ENCODE measurements at places on chromosomes 4 and X.
A peak's percentile ranks its signal among the peaks of the same experiment; 100 is the strongest.

DNA sequence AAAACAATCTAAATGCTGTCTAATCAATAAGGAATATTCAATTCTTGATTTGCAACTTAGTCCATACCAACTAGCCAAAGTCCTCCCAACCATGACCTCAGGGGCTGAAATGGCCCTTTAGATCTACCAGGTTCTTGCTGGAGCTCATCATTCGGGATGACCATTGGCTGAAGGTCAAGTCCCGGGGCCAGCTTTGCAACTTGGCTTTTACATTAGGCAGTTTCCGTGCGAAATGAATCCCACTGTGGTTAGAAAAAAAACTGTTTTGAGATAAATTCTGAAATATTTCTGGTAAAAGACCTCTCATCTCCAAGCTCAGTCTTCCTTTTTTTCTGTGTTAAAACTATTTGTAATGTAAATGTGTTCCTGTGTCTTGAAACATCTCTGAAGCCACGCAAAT lies 178.6 kb downstream of the TENM3 start:
- DNase-seq, result no peak

GRCh38 chr4:16292585-16292984 lies 66.3 kb upstream of the TAPT1 start:
- DNase-seq, result no peak

GRCh38 chr4:123616951-123617461 lies 220.4 kb downstream of the SPRY1 start:
- peak; percentile 59 for DNase-seq

DNA sequence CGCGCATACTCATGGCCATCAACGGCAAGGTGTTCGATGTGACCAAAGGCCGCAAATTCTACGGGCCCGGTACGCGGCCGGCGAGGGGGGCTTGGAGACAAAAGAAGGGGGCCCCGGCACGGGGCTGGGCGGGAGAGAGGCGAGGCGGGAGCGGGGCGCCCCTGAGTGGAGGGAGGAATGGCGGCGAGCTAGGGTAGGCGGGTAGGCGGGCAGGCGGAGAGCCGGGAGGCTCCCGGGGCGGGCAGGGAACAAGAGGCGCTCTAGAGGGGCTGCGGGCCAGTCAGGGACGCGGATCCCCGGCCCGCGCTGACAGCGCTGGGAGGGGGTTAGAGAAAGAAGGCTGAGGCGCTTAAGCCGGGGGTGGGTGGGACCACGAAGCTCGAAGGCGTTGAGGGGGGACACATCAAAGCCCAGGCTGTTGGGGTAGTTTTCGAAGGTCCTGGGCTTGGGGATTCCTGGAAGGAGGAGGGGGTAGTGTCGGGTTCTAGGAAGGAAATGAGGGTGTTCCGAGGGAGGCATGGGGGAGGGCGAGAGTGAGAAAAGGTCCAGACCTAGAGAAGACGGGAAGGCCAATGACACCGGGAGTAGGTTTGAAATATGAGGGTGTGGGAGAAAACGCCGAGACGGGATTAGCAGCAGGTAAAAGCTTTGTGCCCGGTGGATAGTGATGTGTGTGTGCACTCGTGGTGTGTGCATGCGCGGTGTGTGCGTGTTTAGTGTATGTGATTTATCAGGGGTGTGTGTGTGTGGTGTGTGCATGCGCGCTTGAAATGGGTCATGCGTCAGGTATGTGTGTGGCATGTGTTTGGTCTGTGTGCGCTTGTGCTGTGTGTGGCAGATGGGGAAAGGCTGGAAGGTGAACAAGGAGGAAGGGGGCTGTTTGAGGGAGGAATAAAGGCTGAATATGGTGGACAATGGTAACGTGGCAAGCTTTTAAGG lies 807 bp downstream of the PGRMC1 start:
- peak; percentile 12 for DNase-seq

- DNase-seq, result no peak
Observed at GRCh38 chr4:89334830-89335229, 27.2 kb upstream of the GPRIN3 start.

DNA sequence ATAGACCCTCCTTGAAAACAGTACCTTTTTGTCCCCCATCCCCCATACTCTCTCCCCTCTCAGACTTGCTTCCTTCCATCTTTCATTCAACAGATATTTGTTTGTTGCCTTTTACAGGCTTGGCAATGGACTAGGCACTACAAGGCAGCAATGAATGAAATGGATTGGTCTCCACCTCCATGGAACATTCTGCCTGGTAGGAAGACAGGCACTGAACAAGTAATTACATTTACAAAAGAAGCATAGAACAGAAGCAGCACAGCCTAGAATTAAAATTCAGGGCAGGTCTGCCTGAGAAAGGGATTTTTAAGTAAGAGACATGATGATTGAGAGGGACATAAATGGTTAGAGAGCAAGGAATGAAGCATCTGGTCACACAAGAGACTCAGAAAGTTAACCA lies 346.1 kb downstream of the GRXCR1 start:
- no peak for DNase-seq

GRCh38 chrX:32501606-32502005 lies 709.7 kb downstream of the DMD start:
- no peak for DNase-seq

- no peak for DNase-seq
Observed at GRCh38 chr4:184776821-184777220, 42.9 kb upstream of the CENPU start.
